ENCODE measurements at places on chromosomes 7 and 10.
A peak's percentile ranks its signal among the peaks of the same experiment; 100 is the strongest.

DNA sequence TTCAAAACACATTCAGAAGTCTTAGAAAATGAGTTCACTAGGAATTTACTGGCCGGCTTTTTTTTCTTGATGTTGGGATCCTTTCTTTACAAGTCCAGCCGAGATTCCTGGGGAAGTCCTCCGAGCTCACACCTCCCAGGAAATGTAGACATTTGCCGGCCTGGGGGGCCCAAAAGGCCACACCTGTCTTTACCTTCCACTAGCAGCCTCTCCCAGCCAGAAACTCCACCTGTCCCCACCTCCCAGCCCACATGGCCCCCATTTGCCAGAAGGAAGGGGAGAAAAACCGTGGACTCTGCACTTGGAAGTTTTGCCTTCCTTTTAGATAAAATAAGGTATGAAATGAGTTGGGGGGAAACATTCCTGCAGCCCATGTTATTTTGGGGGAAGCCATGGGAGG lies 27.6 kb upstream of the EMX2 start:
- no peak for DNase-seq

GRCh38 chr7:35652124-35652523 lies 42.8 kb downstream of the HERPUD2 start:
- no peak for DNase-seq

DNA sequence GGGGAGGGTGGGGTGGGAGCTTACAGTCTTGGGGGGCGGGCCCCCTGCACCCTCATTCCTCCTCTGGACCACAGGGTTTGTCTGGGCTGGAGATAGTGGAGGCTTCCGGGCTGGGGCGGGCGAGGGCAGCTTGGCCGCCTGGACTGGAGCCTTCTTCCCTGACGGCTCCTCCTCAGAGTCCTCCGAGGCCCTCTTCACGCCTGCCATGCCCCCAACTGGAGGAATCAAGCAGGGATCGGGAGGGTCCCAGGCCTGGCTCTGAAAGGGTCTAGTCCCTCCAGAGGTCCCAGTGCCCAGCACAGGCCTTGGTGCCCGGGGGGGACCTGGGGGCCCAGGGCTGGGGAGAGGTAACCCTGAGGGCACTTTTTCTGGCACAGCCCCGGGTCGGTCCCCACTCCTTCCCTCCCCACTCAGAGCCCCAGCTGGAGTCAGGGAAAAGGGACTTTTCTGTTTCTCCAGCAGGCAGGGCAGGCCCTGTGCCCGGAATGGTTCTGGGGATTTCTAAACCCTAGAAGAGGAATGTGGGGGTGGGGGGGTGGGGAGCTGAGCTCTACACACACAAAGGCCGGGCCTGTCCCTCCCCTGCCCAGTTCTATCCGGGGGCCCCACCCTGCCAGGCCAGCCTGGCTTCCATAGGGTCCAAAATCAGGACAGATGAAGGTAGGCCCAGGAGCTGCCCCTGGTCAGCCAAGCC lies 11.6 kb downstream of the MICALL2 start:
- DNase-seq = no peak

- no peak for DNase-seq
Measured at GRCh38 chr10:34049887-34050286, 715.4 kb upstream of the NRP1 start.

DNA sequence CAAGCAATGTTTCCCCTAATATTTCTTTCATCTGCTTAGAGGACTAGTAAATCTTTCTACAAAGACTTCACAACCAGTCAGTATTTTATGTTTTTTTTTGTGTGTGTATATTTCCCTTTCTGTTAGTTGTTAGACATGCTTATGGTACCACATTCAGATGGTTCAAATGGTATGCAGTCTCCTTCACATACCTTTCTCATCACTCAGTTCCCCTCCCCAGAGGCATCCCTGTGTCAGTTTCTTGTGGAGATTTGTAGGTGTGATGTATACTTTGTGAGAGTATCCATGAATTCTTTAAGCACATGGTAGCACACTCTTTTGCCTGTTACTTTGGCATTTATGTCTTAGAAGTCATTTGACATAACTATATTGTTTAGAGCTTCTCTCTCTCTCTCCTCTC lies 4.4 kb downstream of the ZNF485 start:
- DNase-seq = peak; percentile 30

- peak; percentile 59 for DNase-seq
Measured at GRCh38 chr7:2956526-2957368, 86.9 kb downstream of the CARD11 start.

- no peak for DNase-seq
Measured at GRCh38 chr10:79250259-79250658, 97.0 kb upstream of the PPIF start.

- no peak for DNase-seq
Measured at GRCh38 chr10:96410296-96410695, 51.5 kb upstream of the OPALIN start.

DNA sequence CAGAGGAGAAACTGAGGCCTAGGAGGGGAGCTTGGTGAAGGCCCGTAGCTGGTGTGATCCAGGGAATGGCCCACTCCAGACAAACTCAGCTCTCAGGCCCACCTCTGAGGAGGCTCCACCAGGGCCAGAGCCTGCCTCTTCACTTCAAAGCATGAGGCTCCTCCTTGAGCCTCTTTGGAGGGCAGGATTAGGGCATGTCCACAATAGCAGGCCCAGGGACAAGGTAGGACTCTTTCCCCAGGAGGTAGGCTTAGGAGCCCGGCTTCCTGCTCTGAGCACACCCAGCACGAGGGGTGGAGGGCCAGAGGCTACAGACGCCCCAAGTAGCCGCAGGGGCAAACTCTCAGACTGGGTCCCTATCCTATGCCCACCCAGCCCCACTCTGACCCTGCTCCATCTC lies 164.6 kb upstream of the ZMIZ1 start:
- no peak for DNase-seq

DNA sequence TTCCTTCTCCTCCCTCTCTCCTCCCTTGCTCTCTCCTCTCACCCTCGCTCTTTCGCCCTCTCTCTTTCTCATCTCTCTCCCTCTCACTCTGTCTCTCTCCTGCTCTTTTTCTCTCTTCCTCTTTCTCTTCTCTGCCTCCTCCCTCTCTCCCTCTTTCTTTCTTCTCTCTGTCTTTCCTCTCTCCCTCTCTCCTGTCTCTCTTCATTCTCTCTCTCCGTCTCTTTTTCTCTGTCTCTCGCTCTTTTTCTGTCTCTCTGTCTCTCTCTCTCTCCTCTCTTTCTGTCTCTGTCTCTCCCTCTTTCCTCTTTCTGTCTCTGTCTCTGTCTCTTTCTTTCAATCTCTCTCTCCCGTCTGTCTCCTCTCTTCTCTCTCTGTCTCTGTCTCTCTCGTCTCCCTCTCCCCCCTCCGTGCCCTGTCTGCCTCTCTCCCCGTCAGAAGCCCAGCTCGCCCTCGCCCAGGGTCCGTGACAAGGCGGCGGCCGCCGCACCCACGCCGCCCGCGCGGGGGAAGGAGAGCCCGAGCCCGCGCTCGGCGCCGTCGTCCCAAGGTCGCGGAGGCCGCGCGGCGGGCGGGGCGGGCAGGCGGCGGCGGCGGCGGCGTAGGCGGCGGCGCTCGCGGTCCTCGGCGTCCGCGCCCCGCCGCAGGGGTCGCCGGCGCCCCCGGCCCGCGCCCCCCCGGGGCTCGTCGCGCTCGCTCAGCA lies 21.3 kb upstream of the HSPB1 start:
- no peak for DNase-seq

GRCh38 chr7:131302876-131303707 lies 24.6 kb upstream of the MKLN1 start:
- DNase-seq = peak; percentile 31

DNA sequence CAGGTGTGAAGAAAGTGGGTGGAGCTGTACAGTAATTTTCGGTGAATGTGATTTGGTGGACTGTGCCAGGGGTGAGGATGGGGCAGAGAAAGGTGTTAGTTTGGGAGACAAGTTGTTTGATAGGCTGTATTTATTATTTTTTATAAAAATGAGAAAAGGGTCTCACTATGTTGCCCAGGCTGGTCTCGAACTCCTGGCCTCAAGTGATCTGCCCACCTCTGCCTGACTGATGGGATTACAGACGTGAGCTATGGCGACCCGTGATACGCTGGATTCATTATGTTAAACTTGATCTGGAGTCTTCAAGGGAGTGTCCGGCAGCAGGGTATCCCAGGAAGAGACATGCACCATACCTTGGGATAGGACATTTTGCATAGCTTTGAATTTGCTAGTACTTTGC lies 1.3 kb downstream of the KAT6B start:
- DNase-seq = no peak
